ENCODE measurements at places on chromosomes 7 and 10.
A peak's percentile ranks its signal among the peaks of the same experiment; 100 is the strongest.

DNA sequence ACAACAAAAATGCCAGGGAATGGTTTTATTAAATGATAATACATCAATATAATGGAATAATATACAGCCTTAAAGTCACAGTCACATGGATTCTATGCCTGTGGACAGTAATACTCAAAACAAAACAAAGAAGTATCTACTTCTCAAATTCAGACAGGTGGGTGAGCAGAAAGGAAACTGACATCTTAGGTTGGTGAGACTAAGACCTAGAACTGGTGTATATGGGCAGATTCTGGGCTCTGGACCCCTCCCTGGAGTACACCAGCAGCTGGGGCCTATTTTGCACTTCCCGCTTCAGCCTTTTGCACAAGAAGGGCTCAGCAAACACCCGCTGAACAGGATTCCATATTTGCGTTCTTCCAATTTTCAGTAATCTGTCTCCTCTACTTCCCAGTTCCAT is 5.4 kb upstream of the FIS1 start:
- DNase-seq: no peak

GRCh38 chr10:46236546-46236887 is 50.3 kb upstream of the ANTXRL start:
- no peak for DNase-seq

- DNase-seq: no peak
Measured at GRCh38 chr7:66502230-66503035, 126.2 kb upstream of the KCTD7 start.

DNA sequence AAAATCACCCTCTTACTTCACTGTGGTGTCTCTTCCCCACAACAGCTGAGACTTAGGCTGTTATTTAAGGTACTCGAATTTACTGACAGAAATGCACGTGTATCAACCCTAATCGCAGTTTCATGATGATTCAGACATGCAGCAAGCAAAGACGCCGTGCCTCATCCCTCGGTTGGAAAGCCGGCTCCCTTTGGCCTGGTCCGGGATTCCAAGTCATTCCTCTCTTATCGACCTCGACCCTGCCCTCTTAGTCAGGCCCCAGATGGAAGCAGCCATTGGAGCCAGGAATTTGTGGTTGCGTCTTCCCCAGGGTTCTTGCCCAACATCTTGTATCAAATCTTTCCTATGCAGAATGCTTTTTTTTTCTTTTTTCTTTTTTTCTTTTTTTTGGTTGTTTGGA is 229.5 kb downstream of the GATA3 start:
- no peak for DNase-seq

DNA sequence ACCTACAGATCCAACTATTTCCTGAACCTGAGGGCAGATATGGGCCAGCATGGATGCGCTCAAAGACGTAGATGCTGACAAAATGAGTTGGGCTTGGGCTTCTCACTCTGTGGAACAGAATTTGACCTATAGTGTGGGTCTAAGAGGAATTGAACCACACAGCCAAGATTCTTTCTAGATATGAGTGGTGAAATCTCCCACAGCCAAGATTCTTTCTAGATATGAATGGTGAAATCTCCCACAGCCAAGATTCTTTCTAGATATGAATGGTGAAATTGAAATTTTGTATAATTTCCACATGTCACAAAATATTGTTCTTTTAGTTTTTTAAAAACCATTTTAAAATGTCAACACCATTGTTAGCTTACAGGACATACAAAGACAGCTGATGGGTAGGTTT is 215.4 kb upstream of the LRGUK start:
- DNase-seq: no peak

DNA sequence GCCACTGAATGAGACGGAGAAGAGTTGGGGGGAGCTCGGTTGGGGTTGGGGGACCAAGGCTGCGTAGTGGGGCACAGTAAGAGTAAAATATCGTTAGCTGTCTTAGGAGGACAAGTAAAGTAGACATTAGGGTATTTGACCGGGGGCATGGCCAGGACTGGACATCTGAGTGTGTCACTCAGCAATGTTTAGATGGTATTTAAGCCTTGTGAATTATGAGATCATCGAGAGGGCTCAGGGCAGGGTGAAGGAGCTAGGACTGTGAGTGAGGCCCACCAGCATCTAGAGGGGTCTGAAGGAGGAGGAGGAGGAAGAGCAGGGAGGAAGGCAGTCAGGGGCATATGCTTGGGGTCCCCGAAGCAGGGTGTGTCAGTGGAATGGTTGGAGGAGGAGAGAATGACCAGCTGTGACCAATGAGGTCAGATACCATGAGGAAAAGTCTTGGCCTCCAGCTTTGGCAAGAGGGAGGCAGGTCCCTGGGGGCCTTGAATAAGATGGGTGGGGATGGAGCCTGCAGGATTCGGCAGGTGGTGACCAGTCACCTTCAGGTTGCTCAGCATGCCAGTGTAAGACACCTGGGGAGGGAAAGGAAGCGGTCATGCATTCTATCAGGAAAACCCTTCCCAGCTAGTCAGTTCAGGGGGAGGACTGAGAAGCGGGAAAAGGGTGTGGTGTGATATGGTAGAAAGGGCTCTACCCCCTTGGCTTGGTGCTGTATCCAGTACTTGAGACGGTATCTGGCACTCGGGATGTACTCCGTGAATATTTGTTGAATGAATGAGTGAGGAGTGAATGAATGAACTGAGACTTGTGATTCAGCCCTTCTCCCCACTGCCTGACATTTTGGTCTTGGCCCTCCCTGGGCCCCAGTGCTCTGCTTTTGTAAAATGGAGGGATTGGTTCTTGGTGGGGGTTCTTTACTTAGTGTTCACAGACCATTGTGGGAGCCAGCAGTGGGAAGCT is 34.8 kb upstream of the SH2D4B start:
- no peak for DNase-seq

DNA sequence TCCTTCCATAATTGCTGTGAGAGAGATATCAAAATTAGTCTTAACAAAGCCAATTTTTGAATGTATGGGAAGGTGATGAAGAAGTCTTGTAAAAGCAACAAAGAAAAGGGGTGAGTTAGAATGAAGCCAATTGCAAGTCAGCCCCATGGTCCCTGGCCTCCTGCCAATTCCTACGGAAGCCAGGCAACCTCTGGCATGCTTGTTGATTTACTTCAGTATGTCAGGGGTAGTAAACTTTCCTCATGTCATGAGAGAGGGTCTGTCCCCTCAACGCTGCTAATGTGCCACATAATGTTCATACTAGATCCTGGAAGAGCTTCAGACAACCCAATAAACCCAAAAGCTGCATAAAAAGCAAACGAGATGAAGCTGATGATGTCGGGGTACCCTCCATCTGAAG is 159.1 kb upstream of the YAE1 start:
- no peak for DNase-seq

- DNase-seq: no peak
Measured at GRCh38 chr7:2821161-2821841, 22.8 kb downstream of the GNA12 start.

DNA sequence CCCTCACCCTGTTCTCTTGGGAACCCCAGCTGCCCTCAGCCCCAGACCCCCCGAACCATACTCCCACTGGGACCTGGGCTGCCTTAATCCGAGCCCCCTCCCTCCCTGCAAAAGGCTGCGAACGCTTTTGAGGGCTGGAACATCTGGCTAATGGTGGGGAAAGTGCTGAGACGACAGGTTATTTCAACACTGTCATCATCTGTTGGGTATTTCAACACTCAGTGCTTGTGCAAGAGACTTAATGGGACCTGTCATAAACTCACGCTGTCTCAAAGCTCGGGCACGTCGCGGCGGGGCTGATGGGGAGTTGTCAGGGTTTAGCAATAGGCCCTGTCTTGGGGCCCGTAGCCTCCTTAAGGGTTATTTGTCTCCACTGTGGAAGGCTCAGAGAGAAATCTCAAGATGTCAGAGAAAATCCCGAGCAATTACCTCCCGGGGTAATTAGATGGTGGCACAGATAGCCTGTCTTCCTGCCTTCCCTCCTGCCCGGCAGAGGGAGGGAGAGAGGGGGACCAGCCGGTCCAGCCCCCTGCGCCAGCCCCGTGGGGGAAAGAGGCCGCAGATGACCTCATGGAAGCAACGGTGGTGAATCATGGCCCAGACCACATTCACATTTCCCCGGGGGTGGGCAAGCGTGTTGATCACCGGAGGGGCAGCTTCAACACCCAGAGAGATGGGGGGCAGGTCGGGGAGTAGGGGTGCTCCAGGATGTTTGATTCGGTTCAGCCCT is 88.7 kb upstream of the MYL10 start:
- DNase-seq: peak; percentile 42

DNA sequence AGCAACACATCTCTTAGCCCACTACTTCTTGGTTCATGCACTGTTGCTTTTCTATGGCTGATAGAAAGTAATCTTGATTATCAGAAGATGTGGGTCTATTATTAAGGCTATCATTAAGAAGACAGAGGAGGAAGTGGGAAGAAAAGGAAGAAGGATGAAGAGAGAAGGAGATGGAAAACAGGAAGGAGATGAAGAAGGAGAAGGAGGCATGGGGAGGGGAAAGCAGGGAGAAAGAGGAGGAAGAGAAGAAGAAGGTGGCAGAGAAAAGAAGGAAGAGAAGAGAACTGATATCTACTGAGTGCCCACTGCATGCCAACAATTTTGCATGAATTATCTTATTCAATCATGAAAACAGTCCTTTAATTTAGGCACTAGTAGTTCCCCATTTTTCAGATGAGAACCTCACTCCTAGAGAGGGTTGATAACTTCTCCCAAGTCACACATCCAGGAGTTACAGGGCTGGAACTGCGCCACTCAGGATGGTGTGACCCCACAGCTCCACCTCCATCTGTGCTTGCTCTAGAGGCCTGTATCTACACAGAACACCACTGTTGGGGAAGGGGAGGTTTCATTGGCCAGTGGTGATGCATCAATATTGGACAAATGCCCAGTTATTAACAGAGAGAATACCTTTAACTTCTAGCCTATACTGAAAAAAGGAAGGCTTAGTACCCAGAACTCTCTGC is 147.4 kb downstream of the CXCL12 start:
- no peak for DNase-seq

DNA sequence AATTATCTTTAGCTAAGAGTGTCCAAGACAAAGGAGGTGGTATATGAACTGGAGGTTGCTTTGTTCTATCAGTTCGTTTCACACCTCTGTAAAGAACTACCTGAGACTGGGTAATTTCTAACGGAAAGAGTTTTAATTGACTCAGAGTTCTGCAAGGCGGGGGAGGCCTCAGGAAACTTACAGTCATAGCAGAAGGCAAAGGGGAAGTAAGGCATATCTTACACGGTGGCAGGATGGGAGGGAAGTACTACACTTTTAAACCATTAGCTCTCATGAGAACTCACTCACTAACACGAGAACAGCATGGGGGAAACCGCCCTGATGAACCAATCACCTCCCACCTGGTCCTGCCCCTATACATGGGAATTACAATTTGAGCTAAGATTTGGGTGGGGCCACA is 1202.3 kb upstream of the LRRTM3 start:
- DNase-seq: no peak

GRCh38 chr7:40147371-40148246 is 12.8 kb downstream of the SUGCT start:
- no peak for DNase-seq

DNA sequence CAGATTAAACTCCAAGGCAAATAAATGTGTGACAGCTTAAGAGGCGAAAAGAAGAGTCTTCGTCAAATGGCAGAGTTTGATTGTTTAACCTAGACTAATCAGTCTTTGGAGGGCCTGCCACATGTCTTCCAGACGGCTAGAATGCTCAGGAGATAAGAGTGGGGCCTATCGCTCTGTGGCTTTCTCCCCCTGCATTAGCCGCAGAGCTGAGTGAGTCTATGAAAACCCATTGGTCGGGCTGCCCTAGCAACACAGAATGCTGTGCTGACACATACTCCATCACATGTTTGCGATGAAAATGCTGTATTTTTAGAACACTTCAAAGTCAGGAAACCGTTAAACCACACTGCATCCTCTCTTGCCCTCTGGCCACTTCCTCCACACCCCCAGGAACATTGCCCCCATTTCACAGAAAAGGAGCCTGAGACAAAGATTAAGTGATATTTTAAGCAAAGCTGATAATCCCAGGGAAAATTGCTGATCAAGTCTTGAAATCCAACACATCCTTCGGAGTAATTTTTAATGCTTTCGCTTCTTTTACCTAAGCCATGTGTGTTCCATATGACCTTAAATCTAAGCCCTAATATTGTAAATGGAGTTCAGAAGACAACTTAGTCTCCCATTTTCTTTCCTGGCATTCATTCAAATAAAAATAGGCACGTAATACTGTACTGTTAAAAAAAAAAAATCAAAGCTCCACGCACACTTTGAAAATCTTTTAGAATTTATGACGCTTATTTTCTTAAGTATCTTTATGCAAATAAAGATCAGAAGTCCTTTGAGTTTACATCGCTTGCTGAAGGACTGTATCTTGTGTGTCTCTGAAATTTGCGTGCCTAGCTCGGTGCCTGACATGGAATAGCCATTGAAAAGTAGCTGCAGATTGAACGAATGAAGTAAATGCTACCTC is 161.2 kb downstream of the CELF2 start:
- no peak for DNase-seq

DNA sequence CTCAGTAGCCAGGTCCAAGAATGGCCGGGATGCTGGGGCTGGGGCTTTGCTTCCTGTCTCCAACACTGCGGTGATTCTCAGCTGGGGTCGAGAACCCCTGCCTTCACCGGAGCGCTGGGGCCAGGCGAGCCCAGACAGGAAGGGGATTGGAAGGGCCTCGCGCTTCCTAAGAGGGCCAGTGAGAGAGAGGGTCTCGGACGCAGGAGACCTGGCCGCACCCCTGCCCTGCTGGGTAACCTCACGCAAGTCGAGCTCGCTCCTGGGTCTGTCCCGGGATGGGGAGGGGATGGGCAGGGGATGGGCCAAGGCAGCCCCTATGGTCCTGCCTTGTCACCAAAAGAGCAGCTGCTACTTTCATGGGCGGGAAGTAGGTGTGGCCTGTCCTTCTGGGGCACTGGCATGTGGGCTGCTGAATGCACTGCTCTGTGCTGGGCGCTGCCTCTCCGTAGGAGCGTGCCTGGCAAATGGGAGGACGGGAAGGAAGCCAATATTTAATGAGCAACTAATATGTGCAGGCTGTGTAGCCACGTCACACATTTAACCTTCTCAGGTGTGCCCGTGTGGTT is 20.0 kb downstream of the KCNK18 start:
- DNase-seq: no peak

DNA sequence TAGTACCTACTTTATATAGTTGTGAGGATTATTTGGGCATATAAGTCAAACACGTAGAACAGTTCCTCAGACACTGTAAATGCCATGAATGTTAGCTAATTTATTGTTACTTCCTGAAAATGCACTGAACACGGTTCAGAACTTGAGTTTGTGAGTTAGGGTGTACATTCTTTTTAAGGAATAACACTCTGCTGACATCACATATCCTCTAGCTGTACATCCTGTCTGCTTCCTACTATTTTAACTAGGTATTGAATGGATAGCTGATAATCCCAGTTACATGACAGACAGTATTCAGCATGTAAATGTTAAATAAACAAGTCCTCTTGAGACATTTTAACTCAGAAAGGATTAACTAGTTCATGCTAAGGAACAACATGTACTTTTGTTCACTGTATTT is 16.0 kb downstream of the SAMD8 start:
- DNase-seq: no peak

Data from omental fat pad (tissue), 4 donors.